ENCODE measurements at places on chromosomes 16 and 17.
A peak's percentile ranks its signal among the peaks of the same experiment; 100 is the strongest.

- peak; percentile 73 for DNase-seq
Observed at GRCh38 chr17:80791758-80792284, 199.8 kb upstream of the CHMP6 start.

- no peak for DNase-seq
Observed at GRCh38 chr16:83366228-83366627, 441.6 kb upstream of the HSBP1 start.

DNA sequence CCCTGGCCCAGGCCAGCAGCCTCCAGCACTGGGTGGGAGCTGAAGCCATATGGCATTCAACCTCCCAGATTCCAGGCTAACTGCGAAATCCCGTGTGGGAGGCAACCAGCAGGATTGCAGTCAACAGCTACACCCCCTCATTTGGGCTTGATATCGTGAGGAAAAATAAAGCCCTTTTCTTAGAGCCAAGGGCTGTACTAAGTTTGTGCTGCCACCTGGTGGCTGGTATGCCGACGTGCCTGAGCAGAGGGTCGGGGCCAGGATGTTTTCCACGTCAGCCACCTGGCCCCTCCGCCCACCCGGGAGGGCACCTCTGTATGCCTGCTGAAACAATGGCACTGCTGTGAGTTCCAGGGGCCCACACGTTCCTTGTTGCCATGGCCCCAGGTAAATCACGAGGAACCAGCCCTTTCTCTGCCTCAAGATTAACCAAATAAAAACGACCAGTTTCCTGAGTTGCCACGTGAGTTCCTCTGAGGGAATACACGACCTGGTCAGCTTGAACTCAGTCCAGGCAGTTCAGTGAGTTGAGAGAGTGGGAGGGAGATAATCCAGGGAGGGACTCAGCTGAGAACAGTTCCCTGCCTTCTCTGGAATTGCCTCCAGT is 9.0 kb downstream of the TMEM98 start:
- DNase-seq: peak; percentile 90

DNA sequence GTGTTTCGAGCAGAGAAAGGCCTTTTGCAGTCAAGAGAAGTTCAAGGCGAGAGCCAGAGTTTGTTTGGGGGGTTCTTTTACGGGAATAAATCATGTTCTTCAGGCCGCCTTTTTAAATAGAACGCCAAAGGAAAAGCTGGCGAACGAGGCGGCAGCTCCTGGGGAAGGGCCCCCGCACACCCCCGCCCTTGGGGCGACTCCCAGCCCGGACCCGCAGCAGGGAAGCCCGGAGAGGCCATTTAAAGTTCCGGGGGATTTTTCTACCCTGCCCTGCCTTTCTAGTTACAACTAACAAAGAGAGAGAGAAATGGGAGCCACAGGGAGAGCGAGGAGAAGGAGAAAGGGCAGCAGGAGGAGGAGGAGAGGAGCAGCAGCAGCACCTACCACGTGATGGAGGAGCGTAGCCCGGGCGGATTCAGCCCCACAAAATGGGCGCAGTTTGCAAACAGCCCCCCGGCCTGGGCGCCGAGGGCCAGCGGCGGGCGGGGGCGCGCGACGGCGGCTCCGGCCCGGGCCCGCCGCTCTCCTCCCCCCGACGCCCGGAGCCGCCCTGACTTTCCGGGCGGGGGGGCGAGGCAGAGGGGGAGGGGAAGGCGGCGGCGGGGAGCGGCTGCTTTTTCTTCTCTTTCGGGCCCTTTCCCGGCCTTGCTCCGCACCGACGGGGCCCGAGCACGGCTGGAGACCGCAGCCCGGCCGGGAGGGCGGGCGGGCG is 634 bp downstream of the KANSL1 start:
- DNase-seq: peak; percentile 71

- DNase-seq: peak; percentile 59
Observed at GRCh38 chr16:627454-628239, 3.1 kb upstream of the WFIKKN1 start.

DNA sequence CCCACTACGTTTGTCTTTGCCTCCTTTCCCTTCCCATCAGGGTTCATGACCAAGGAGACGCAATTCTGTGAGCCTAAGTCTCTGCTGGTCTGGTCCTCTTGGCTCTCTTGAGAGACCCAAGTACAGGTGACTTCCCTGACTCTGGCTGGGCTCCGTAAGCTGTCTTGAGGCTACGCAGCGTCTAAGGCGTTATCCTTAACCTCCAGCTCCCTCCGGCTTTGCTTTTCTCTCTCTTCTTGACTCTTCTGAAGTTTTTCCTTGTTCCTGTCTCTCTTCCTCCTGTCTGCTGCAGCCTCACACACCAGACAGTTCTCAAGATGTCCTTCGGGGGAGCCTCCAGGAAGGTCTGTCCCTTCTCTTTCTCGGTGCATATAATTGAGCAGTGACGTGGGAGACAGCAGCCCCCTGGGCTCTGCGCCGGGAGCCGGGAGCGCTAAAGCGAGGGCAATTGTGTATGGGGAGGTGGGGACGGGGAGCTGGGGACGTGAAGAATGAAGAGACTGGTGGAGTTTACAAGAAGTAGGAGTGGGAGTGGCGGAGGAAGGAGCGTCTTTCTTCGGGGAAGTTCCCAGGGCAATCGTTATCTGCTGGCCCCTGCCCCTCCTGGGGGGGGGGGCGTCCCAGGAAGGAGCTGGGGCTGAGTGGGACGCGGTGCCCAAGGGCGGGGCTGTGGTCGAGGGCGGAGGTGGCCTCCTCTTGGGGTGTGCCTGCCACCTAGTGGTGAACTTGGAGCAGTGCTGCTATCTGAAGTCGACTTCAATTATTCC is 6.9 kb upstream of the PIRT start:
- peak; percentile 78 for DNase-seq

DNA sequence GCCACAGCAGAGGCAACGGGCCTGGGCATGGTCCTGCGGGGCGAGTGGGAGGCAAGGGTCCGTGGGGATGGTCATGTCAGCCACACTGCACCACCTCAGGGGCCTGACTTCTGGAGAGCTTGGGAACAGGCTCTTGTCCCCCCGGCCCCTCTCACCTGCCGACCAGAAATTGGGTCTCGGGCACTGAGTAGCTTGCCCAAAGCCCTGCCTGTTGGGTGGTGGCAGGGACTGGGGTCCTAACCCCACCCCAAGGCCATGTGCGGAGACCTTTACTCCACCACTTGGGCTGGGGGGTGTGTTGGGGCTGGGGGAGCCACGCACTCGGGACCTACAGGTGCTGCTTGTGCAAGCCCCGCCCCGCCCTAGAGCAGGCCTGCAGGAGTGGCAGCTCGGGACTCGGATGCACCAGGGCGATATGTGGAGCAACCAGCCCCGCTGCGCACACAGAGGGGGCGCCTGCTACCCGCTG is 24.2 kb upstream of the CHMP6 start:
- peak; percentile 23 for DNase-seq

DNA sequence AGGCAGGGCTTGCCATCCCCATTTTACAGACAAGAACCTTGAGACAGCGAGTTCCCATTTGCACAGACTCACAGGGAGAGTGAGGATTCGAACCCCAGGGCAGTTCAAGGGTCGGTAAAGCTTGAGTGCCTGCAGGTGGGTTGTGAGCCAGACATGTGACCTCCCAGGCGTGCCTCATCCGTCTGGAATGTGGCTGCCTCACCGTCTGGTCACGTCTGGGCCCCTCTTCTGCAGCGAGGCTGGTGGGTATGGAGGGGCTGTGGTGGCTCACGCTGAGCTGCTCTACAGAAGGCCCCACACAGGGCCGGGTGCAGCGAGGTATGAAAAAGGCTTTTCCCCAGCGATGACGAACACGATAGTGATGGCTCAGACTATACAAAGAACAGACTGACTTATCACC is 35.8 kb upstream of the LHX1 start:
- no peak for DNase-seq

DNA sequence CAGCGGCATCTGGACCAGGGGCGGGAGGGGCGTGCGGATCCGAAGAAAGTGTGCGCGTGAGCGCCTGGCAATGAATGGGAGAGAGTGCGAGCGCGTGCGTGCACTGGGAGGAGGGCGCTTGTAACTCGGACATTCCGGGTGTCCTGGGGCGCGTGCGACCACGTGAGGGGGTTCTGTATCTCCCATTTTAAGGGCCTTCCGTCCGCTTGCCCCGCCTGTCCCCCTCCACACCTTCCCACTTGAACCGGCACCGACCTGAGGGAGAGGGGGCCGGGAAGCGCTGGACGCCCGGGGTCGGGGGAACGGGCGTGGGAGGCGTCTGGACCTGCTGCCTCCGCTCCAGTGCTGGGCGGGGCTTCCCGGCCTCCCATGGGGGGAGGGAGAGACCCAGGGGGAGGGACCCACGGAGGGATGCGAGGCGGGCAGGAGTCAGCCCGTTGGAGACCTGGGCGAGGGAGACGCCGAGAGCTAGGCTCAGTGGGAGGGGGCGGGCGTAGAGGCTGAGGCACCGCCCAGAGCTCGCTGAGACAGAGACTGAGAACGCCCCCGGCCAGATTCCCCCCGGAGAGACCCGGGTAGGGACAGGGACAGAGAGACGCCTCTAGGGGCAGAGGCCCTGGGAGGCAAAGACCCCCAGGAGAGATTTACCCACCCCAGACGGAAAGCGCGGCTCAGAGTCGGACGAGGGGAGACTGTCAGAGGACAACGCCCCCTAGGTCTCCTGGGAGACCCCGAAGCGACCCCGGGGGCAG is at the start of gene KREMEN2:
Gene KREMEN2, plus strand, starts transcription at position 553 of the 752 bp plus-strand sequence. CDS start 246 bp downstream, outside the sequence.
- no peak for DNase-seq

DNA sequence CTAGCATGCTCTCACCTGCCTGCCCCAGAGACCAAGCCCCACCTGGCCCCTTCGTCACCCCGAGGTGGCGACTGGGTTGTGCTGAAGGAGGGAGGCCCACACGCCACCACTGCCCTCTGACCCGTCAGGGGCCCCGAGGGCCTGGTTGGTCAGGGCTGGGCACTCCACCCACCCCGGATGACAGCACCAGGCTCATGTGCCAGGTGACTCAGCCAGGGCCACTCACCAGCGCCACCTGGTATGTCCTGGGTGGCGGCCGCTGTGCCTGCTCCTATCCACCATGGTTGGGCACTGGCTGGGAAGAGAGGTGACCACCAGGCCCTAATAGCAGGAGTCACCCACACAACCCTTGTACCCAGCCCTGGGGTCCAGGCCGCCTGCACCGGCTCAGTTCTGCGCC is 68.9 kb downstream of the JPH3 start:
- DNase-seq: no peak

DNA sequence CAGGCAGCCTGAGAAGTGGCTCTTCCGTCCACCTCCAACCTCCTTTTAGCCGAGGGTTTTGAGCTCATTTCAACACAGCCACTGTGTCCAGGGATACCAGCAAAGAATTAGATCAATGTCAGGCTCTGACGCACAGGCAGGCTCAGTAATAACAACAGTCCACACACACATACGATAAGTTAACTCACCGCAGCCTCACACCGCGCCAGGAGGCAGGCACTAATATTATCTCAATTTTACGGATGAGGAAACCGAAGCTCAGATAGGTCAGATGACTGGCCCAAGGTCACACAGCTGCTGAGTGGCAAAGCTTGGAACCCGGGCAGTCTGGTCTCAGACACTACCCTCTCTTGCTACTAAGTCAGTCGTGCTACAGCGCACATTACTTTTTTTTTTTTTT is 22.9 kb downstream of the ABR start:
- no peak for DNase-seq

DNA sequence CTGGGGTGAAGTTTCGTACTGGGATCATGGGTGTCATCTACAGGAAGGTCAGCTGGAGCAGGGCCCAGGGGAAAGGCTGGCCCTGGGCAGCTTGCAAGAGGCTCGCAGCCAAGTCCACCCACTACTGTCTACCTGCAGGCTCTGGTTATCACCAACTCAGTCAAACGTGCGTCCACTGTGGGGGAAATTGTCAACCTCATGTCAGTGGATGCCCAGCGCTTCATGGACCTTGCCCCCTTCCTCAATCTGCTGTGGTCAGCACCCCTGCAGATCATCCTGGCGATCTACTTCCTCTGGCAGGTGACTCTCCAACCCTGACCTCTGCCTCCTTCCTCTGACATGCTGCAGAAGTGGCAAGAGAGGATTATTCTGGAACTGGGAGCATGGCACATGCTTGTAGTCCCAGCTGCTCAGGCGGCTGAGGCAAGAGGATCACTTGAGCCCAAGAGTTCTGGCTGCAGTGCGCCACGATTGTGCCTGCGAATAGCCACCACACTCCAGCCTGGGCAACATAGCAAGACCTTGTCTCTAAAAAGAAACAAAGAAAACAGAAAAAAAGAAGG is 29.2 kb downstream of the ABCC3 start:
- DNase-seq: no peak

DNA sequence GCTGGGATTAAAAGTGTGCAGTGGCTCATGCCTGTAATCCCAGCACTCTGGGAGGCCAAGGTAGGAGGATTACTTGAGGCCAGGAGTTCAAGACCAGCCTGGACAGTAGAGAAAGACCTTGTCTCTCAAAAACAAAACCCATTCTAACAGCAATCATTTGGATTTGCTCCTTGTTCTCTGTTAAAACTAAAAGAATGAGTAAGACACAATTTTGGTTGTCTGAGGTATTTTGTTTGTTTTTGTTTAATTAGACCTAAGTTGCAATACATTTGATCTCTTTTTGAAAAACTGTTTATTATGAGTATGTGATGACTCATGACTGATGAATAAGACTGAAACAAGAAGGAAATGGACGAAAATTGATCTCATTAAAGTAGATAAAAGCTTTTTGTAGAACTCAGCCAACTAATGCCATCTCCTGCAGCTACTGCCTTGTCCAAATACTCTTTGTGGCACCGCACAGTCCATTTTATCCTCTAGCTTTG is 29.0 kb downstream of the GLG1 start:
- DNase-seq: no peak

DNA sequence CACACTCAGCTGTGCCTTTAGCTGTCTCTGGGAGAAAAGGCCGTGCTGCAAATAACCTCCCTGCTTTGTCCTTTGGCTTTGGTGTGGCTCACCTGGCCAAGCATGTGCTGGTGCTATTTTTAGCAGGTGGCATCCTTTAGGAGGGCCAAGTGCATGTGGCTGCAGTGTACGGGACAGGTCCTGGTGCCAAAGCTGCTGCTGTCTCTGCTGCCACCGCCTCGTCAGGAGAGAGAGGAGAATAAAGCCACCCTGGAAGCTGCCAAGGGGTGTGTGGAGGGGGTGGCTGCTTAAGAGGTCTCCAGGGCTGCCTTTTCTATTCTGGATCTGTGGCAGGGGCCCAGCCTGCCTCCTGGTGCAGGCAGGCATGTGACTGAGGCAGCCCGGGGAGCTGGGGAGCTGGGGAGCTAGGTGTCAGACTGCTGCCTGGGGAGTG is 6.2 kb downstream of the AKAP1 start:
- no peak for DNase-seq

All from ovary (tissue), 10 donors.